ENCODE measurements at places on chromosomes 16 and 17.

DNA sequence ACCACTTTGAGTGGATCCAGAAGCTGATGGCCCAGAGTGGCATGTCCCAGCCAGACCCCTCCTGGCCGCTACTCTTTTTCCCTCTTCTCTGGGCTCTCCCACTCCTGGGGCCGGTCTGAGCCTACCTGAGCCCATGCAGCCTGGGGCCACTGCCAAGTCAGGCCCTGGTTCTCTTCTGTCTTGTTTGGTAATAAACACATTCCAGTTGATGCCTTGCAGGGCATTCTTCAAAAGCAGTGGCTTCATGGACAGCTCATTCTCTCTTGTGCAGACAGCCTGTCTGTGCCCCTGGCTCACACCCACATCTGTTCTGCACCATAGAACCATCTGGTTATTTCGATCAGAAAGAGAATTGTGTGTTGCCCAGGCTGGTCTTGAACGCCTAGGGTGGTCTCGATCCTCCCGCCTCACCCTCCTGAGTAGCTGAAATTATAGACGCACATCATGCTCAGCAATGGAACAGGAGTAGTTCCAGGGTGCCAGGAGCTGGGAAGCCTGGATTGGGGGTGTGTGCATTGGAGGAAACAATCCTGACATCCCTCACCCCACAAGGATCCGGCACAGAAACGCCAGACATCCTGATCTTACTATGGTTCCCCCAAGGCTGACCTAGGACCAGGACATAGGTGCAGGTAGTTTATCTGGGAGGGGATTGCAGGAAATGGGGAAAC, 4.6 kb downstream of the PRSS21 start:
- DNase-seq = no peak

DNA sequence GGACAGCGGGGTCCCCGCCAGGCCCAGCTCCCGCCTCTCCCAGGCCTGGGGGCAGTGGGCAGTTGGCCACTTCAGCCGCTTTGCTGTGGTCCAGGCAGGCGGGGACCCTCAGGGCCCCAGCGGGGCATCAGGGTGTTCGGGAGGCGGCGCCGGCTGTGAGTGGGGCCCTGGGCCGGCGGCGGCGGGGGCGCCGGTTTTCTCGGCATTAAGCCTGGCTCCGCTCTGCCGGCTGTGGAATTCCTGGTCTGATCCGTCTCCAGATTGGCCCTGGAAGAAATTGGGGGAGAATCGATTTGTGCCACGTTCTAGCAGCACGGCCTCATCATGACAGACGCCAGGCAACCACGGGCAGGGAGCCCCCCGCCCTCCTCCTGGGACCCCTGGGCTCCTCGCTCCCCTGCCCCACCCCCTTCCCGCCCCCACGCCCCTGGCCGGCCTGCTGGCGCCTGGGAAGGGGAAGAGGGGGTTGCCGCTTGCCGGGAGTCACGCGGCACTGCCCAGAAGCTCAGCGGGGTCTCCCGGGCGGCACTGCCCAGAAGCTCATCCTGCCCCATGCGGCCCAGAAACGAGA, 28.6 kb upstream of the SSTR5 start:
- DNase-seq = no peak

DNA sequence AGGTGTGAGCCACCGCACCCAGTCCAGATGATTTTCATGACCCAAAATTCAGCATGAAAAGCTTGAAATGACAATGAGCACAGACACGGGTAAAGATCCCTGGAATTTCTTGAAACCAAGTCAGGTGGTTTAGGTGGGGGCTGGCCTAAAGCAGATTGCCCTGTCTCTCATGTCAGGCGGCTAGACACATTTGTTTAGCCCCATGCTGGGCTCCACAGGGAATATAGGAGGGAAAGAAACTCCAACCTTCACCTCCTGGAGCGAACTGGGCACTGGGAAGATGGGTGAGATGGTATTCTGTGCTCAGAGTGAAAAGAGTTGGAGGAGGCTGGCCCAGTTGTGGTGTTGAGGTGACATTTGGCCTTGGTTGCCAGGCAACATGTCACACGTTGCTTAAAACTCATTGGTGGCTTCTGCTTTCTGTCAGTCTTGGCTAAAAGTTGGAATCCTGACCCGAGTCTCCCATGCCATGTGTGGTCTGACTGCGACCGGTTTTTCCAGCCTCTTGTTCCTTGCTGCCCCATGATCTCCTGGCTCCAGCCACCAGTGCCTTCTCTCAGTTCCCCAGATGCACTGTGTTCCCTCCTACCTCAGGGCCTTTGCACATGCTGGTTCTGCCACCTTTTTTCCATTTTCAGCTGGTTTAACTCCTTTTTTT, 113.7 kb downstream of the ABCC6 start:
- no peak for DNase-seq

DNA sequence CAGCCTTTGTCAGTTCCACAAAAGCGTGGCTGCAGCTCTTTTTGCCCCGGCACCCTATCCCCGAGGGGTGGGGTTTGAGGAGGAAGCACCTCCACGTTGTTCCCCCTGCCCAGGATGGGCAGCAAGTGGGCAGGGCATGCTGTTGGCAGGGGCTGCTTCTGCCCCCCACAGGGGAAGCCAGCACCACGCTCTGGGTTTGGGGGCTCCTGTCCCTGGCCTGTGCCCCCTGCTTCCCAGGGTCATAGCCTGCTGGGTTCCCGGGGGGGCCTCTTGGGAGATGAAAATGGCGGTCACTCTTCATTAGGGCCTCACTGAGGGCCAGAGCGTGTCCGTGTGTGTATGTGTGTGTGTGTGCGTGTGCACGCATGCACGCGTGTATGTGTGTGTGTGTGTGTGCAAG, 22.8 kb downstream of the LASP1 start:
- no peak for DNase-seq

DNA sequence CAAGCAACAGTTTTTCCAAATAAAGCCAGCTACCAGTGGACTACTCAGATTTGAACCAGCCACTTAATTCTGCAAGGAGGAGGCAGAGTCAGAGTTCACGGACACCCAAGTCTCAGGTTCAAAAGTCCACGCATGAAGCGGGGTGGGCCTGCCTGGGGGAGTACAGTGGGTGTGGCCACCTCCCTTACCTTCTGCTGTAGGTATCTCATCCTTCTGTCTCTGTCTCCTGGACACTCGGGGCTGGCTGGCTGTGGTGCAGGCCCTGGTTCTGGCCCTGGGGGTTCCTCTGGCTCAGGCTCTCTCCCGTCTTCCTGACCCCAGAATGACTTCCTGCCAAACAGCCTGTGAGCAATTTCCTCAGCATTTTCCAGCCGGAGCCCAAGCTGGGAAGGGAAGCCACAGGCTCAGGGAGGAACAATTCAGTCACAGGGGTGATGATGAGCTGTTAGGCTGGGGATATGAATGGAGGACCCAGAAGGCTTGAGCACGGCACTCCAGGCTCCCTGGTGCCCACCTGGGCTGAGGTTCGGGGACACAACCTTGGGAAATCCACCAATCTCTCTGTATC, 101.9 kb downstream of the LITAF start:
- no peak for DNase-seq

DNA sequence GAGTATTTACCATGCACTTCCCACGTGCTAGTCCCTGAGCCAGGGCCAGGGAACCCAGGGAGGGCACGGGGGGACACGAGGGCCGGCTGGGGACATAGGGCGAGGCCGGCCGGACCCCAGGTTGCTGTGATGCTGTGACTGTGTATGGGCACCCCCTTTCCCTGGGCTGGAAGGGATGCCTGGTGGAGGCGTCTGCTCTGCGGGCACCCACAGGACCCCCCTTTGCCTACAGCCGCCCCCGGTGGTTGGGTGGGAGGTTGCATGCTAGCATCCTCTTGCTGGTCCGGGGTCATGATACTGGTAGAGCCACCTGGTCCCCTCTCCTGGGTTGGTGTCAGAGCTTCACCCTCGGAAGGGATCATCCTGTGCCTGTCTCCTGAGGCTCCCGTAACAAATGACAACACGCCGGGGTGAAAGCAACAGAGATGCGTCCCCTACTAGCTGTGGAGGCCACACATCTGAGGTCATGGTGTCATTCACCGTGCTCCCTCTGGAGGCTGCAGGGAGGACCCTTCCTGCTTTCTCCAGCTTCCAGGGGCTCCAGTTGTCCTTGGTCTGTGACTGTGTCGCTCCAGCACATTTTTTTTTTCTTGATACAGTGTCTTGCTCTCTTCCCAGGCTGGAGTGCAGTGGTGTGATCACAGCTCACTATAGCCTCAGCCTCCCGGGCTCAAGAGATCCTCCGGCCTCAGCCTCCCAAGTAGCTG, 3.1 kb upstream of the CIAO3 start:
- DNase-seq = no peak
